ENCODE measurements at places on chromosomes 5 and 9. TPM values are rescaled to one million over a fixed set of nuclear protein-coding genes. Genes with fewer than 3 reads are reported as not detected.

GRCh38 chr5:95699337-95699736, 16.5 kb upstream of the SPATA9 start:
- DNase-seq, result no peak

DNA sequence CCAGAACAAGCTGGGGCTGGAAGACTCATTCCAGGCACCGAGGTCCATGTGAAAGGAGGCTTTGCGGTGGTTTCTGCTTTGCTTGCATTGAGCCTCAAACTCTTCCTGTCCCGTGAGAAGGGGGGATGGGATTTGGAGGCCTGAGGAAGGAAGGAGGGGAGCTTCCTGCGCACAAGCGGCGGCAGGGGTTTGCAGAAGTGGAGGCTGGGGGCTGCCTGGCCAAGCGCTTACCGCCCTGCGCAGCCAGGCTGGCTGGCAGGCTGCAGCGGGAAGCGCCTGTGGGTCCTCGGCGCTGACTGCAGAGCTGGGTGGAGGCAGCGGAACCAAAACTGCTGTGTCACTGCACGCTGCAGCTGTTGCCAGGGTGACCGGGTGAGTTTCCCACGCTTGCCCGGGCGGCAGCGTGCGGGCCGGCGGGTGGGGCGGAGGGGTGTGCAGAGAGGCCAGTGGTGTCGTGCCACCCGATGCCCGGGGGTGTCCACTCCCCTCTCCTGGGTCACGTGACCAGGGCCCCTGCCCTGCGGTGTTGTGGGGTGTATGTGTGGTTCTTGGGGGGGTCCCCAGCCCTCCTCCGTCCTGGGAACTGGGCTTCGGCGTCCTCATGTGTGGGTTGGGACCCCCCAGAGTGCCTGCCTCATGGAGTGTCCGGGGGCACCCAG, 81.0 kb downstream of the RXRA start:
- DNase-seq, result peak; percentile 77

INSL6 gene
- 0.54 TPM for polyA plus RNA-seq

- peak; percentile 47 for DNase-seq
These were observed 21.8 kb downstream of the GRIN3A start for GRCh38 chr9:101716629-101717028.

DNA sequence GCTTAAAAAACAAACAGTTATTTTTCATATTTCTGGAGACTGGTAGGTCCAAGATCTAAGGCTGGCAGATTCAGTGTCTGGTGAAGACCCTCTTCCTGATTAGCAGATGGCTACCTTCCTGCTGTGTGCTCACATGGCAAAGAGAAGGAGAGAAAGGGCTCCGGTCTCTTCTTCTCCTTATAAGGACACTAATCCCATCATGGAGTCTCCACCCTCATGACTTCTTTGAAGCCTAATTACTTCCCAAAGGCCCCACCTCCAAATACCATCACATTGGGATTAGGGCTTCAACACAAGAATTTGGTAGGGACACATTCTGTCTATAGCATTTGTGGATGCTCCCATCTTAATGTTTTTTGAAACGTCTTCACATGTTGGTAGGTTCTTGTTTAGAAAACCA, 391.1 kb downstream of the TMEM161B start:
- no peak for DNase-seq

DNA sequence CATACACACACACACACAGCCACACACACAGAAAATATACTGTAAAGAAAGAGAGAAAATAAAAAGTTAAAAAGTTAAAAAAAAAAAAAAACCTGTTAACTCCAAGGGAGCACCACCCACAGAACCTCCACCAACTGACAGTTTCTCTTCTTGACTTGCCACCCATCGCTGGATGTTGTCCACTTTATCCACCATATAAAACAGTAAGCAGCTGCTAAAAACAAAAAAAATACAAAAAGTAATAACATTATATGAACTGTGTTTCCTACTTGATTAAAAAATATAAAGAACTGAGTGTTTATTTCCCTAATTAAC, 1.2 kb downstream of the PURA start:
- no peak for DNase-seq

- no peak for DNase-seq
These were observed 51.7 kb downstream of the PTCH1 start for GRCh38 chr9:95465115-95465514.

GRCh38 chr5:55533521-55534435, 986 bp downstream of the PLPP1 start:
- peak; percentile 40 for DNase-seq

GRCh38 chr5:83377131-83377865, 94.2 kb upstream of the VCAN start:
- no peak for DNase-seq

ZDHHC11 gene
- 6.7 TPM for polyA plus RNA-seq

All from right renal pelvis (tissue), 4 donors.